ENCODE measurements at places on chromosomes 1 and 21.

GRCh38 chr1:205286335-205286950 lies 35.1 kb downstream of the NUAK2 start:
- DNase-seq = no peak

DNA sequence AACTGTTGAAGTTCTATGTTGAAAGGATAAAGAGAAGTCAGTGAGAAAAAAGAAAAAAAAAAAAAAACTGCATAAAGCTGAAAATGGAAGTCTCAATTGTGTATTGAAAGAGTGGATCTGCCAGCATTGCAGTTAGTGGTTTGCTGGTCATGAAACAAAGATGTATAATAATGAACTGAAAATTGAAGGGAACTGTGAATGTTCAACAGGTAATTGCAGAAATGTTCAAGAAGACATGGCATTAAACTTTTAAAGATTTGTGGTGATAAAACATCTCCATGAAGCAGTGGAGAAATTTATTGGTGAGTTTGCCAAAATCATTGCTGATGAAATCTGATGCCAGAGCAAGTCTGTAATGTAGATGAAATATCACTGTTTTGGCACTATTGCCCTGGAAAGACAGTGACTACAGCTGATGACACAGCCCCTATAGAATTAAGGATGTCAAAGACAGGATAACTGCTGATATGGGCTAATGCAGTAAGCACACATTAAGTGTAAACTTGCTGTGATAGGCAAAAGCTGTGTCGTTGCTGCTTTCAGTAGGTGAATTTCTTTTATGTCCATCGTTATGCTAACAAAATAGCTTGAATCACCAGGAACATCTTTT lies 71.0 kb downstream of the RD3 start:
- no peak for DNase-seq

GRCh38 chr21:41643246-41643966 lies 123.4 kb downstream of the RIPK4 start:
- DNase-seq = no peak

DNA sequence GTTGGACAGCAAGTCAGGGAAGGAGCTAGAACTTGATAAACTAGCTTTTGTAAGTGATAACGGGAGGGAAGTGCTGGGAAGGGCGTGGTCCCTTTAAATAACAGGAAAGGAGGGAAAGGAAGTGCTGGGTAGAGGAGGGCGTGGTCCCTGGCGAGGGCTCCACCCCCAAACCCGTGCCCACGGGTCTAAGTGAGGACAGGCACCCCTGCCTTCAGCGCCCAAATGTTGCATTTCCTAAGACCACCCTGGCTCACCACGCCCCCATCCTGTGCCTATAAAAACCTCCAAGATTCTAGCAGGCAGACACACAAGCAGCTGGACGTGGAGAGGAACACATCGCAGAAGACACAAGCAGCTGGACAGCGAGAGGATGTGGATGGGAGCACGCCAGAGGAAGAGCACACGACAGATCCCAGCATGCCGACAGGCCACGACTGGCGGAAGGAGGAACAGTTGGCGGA lies 58.5 kb downstream of the PALMD start:
- DNase-seq = no peak

DNA sequence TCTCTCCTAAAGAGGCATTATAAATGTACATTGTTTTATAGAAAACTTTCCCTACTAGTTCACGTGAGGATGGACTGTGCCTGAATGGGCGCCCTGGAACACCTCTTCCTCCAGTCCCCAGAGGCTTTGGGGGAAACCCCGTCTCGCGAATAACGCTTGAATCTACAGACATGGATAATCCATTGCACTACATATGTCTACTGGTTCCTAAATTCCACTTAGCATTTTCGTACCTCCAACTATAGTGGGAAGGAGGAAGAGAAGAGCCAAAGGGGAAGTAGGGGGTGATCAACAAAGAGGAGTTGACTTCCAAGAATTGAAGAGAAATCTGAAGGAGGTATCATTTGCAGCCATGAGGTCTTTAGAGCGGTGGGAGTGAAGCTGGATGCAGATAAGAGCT lies 11.1 kb downstream of the BARHL2 start:
- DNase-seq = no peak

DNA sequence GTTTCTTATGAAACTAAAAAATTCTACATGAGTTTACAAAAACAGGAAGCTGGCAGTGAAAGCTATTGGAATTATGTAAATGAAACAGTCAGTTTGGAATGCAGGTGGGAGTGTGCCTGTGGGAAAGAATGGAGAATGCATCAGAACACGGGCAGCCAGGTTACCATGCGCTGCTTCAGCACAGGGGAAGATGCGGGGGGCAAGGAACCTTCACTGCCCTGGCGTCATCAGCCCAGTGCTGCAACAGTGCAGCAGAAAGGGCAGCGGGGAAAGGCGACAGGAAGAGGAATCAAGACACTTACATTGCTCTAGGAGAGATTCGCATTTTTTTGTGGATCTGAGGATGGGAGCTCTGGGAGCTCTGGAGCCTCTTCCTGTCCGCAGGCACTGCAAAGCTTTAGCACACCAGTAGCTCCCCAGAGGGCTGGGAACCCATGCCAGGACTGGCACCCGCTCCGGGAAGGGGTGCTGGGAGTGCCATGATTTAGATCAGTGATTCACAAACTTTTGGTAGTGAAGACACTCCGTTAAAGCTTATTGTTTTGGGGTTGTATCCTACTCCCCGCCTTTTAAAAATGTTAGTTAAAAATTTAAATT lies 64.1 kb upstream of the WDR26 start:
- DNase-seq = no peak

GRCh38 chr1:26358411-26359384 lies 4.8 kb upstream of the CRYBG2 start:
- no peak for DNase-seq

DNA sequence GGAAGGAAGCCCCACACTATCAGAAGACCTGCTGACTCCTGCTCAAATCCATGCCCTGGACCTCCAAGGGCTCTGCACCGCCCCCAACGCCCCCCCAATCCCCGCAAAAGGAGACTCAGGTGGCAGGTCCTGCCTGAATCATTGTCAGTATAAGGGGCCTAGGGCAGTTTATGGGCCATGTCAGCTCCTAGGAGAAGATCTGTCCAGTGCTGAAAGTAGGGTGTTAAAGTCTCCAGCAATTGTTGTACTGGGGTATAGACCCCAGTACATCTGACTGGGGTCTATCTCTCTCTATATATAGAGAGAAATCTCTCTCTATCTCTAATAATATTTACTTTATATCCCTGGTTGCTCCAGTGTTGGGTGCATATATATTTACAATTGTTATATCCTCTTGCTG lies 12.1 kb upstream of the OLIG2 start:
- DNase-seq = no peak

GRCh38 chr1:37901893-37902225 lies 42.5 kb upstream of the MTF1 start:
- no peak for DNase-seq

GRCh38 chr1:205073511-205073910 lies 10.7 kb downstream of the TMEM81 start:
- DNase-seq = no peak

All from substantia nigra (tissue), 51 donors.